NCI-H1092 treated with DMSO at 0.1 percent for 48 hours (cell line): ENCODE measurements at places on chromosomes 4 and X.

DNA sequence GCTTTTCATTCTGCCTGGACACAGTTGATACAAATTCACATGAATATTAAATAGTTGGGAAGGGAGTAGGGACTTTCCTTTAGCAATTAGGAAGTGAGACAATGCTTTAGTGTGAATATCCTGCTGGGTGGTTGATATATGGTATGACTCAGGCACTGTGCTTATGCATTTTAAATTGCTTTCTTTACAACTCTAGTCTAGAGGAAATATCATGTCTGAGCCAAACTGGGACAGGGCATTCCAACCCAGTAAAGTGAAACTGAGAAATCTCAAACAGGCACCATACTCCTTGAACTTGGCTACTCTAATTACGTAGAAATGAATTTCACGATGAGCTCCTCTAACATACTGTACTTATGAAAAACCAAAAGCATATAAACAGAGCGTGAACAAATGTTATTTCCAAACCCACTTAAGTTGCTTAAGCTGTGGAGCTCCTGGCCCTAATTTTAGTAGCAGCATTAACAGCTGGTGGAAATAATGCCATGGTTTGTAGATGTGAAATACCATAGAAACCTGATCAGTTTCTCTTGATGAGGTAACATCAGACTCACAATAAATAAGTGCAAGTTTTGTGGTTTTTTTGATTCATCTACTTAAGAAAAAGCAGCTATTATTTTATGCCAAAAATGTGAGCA lies 242.9 kb upstream of the GK2 start:
- DNase-seq: no peak

GRCh38 chr4:71206763-71207162 lies 132.1 kb upstream of the SLC4A4 start:
- DNase-seq: no peak

DNA sequence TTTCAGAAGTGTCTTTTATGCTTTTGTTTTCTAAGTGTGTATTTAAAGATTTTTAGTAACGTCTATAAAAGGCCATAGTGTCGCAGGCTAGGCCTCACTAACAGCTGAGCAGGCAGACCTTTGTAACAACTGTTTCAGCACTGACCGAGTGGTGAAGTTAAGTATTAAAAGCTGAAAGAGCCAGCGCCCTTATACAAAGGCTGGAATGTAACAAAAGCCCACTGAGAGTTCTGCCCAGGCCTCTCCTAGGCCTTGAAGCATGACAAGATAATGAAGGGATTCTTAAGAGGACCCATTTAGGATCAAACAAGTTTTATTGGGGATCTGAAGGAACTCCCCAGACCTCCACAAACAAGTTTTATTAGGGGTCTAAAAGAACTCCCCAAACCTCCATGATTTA lies 722.5 kb upstream of the PRKX start:
- DNase-seq: no peak

DNA sequence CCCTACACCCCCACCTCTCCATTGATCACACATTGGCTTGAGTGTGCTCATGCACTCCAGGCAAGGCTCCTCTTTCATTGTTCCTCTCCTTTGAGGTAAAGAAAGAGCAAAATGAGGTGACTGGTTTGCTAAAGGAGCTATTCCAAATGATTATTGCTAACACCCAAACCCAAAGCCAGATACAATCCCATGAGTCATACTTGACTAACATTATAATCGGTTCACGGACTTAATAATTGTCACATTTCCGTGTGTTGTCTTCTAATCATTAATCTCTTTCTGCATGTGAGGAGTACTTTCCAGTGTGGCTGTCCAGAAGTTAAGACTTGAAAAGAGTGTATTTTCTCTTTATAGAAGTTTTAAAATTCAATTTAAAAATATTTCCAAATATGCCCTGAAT lies 174.3 kb upstream of the SFRP2 start:
- DNase-seq: no peak

GRCh38 chrX:45164021-45164621 lies 36.6 kb downstream of the DIPK2B start:
- DNase-seq: no peak

GRCh38 chrX:64427787-64428186 lies 32.5 kb upstream of the MTMR8 start:
- no peak for DNase-seq

- DNase-seq: no peak
Measured at GRCh38 chrX:119618439-119618838, 12.2 kb upstream of the NKRF start.

- DNase-seq: no peak
Measured at GRCh38 chr4:91837608-91838029, 466.1 kb upstream of the GRID2 start.

DNA sequence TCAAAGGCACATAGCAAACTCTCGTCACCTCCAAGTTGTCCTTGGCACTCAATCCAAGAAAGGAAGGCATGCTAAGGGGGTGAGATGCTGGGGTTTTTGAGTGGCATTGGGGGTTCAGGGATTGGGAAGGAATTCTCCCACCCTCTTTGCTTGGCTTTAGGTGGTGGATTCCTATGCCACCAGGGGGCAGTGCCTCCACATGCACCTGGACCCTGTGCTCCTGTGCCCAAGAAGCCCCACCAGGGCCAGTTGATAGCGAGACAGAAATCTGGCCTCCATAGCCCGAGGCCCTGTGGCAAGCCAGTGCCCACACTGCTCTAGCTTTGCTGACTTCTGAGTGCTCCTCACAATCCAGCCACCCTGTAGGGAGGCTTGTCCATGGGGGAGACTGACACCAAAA lies 2.0 kb upstream of the FATE1 start:
- peak; percentile 43 for DNase-seq

GRCh38 chr4:163161536-163162205 lies 5.0 kb downstream of the NAF1 start:
- DNase-seq: no peak

DNA sequence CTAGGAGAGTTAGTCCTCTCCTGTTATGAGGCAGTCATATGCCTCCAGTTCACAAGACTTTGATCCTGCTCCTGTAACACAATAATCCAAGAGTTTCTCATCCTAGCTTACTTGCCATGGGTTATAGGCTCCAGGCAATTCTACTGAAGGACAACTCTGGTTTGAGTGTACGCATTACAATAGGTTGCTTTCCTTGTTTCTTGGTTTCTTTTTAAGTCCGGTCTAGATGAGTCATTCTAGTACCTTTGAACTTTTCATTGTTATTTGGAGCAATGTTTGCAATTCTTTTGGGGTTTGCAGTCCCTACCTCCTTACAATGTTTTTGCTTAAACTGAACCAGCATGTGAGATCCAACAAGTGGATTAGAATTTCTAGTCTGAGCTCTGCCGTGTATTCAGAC lies 109.1 kb downstream of the ANAPC4 start:
- DNase-seq: no peak
